ENCODE measurements at places on chromosomes 13 and 19.

DNA sequence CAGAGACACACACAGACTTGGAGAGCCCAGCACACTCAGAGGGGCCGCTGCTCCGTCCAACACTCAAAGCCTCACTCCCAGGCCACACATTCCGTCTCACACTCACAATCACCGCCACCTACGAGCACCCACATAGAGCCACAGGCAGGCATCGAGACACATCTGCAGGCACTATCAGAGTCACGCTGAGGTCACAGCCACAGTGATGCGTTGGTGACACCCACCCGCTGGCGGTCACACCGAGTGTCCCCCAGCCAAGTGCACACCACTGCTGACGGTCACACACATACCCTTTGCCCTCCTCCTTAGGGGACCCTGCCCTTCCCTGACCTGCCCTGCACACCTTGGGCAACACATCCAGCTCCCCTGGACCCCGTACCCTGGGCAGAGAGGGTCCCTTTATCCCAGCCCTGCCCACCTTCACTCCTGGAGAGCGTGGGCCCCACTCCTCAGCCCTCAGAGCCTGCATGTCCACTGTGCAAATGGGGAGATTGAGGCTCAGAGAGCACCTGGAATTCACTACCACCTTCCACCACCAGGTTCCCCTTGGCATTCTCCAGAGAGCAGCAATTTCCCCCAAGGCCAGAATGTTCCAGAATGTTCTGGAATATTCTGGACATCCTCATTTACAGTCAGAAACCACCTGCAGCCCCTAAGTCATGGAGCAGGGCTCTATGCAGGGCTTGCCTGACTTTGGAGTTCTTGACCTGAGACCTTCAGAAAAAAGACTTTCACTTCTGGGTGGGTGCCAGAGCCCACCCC is 5.4 kb downstream of the FUT5 start:
- DNase-seq: no peak

- DNase-seq: no peak
Measured at GRCh38 chr19:10126213-10126639, 6.5 kb upstream of the EIF3G start.

GRCh38 chr13:49749848-49750247 is 42.6 kb downstream of the KPNA3 start:
- DNase-seq: no peak

GRCh38 chr19:44789943-44790483 is 12.3 kb downstream of the CBLC start:
- DNase-seq: no peak

- no peak for DNase-seq
Measured at GRCh38 chr19:15025217-15025616, 24.1 kb upstream of the CASP14 start.

- no peak for DNase-seq
Measured at GRCh38 chr13:45108716-45109101, 11.6 kb upstream of the GTF2F2 start.

DNA sequence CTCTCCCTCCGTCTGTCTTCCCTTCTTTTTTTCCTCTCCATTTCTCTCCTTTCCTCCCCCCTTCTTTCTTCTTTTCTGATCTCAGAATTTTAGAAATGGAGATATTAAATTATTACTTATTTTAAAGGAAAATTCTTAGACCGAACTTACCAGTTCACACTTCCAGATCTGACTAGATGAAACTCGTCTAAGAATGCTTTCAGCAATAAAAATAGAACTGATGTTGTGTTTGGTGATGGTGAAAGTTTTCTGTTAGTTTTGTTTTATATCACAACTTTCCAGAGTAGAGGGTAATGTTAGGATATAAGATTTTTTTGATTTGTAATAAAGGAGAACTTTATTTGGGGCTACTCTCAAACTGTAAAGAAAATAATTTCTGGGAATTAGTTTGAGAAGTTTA is 29.9 kb downstream of the UCHL3 start:
- DNase-seq: no peak

DNA sequence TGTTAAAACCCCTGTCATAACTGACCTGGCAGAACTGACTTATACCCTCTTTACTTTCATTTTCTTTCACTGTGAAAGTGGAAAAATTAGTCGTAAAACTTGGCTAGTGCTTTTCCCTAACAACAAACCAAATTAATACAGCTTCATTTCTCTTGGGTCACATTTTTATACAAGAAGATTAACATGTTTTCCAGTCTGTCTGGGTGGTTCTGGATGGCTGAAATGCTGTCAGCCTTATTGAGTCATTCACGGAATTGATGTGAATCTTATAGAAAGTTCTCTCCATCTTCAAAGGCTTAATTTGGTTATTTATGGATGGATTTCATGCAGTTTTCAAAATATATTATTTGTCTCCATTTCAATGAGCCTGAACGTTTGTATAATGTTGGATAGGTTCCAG is 440.0 kb downstream of the KCTD12 start:
- no peak for DNase-seq

DNA sequence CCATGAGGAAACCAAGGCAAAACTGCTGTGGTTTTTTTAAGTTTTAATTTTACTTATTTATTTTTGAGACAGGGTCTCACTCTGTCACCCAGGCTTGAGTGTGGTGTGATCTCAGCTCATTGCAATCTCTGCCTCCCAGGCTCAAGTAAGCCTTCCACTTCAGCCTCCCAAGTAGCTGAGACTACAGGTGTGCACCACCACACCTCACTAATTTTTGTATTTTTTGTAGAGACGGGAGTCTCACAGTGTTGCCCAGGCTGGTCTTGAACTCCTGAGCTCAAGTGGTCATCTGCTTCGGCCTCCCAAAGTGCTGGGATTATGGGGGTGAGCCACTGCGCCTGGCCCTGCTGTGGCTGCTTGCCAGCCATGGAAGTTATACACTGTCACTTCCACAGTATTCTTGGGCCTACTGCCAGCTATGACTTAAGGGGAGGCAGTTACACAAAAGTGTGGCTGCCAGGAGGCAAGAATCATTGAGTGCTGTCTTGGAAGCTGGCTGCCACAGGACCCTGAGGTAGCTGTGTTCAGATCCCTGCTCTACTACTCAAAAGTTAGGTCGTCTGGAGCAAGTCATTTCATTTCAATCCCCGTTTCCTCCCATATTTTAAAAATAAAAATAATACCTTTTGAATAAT is 12.7 kb downstream of the FARP1 start:
- no peak for DNase-seq

GRCh38 chr13:109010912-109011311 is 381.5 kb downstream of the MYO16 start:
- no peak for DNase-seq

- no peak for DNase-seq
Measured at GRCh38 chr19:14106840-14107239, 10.7 kb downstream of the PRKACA start.

DNA sequence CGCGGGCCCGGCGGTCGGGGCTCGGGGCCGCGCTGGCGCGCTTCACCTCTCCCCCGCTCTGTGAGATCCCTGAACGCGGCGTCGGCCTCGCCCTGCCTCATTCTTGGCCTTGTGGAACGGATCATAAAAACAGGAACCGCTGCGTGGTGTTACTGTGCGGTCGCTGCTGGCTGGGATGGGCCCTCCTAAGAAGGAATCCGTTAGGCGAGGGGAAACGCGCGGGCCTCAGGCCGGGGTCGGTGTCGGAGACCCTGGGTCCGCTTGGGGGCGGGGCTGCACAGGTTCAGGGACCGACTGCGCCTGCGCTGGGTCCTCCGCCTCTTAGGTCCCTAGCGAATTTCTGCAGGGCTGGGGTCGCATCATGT is 381 bp downstream of the CKAP2 start:
- DNase-seq: peak; percentile 46

GRCh38 chr19:31275068-31275334 is 74.2 kb downstream of the TSHZ3 start:
- DNase-seq: no peak

GRCh38 chr19:33177417-33177979 is 16.6 kb upstream of the LRP3 start:
- DNase-seq: peak; percentile 51

GRCh38 chr13:29520671-29521070 is 74.8 kb downstream of the SLC7A1 start:
- DNase-seq: no peak

DNA sequence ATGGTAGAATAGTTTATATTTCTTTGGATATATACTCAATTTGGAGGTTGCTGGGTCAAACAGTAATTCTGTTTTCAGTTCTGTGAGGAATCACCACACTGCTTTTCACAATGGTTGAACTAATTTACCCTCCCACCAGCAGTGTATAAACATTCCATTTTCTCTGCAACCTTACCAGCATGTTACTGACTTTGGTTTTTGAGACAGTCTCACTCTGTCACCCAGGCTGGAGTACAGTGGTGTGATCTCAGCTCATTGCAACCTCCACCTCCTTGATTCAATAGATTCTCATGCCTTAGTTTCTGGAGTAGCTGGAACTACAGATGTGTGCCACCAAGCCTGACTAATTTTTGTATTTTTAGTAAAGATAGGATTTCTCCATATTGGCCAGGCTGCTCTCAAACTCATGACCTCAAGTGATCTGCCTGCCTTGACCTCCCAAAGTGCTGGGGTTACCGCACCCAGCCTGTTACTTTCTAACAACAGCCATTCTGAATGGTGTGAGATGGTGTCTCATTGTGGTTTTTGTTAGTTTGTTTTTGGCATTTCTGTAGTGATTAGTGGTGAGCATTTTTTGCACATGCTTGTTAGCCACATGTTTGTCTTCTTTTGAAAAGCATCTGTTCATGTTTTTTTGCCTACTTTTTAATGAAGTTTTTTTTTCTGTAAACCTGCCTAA is 12.5 kb downstream of the ZNF714 start:
- DNase-seq: no peak

GRCh38 chr13:107348925-107349324 is 781.0 kb upstream of the ARGLU1 start:
- DNase-seq: no peak

- peak; percentile 62 for DNase-seq
Measured at GRCh38 chr13:46551410-46552302, 1.3 kb upstream of the LRCH1 start.

DNA sequence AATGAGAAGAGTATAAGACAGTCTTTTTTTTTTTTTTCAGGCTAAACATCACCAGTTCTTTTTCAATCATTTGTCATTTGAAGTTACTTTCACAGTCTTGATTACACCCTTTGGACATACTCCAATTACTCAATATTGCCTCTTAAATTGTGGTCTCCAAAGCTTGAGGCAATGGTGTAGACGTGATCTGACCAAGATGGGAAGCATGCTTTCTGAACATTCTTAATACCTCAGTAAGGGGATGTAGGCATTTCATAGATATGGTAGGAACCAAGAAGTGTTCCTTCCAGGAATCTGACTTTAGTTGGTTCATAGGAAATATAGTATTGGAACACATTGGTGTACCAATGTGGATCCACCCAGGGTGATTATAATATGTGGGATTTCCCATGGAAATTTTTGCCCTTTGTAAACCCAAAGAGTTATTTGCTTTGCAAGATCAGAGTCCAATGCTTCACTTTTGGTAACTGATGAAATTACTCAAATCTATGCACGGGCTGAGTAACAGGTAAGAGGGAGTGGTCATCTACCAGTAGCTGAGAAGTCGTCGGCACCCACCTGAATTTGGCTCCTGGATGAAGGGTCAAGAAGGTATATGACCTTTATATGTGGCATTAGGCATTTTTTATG is 62.2 kb downstream of the ERCC5 start:
- DNase-seq: no peak

DNA sequence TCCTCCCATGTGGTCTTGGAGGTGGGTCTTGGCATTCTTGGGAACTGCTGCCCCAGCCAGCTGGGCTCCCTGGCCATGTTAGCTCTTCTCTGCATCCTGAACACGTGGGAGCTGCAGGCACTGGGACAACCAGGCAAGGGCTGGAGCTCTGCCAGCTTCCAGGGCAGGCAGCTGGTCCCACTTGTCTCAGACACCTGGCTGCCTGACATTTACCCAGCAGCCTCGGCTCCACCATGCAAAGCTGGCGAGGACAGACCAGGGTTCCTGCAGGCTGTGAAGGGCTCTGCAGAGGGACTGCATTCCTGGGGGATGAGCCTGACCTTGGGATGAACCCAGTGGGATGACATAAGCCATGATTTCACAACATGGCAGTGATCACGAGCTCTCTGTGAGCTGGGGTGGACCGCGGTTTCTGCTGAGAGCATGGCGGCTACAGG is 99.0 kb upstream of the TSHZ3 start:
- no peak for DNase-seq

Measured in NCI-H187 (cell line).